ENCODE measurements at places on chromosomes 1 and 21.

- no peak for ATAC-seq
Measured at GRCh38 chr1:24961961-24962861, 32.1 kb upstream of the RUNX3 start.

- no peak for ATAC-seq
Measured at GRCh38 chr1:6591222-6591621, 11.4 kb downstream of the ZBTB48 start.

DNA sequence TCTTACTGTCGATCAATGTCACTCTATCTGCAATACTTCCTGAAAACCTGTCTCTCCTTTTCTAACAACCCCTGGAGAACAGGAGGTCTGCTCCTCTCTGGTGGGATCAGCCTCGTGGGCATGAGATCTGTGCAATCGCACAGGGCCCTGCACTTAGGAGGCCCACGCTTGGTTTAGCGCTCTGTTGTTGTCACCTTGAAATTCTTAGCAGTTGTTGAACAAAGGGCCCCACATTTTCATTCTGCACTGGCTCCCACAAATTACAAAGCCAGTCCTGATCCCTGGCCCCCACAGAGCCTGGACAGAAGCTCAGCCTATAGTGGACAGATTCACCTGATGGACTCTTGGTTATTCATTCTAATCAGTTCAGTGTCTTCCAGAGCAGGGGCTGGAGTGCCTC, 18.6 kb downstream of the SPOCD1 start:
- no peak for ATAC-seq

- no peak for ATAC-seq
Measured at GRCh38 chr1:230641900-230642262, 400 bp upstream of the COG2 start.

DNA sequence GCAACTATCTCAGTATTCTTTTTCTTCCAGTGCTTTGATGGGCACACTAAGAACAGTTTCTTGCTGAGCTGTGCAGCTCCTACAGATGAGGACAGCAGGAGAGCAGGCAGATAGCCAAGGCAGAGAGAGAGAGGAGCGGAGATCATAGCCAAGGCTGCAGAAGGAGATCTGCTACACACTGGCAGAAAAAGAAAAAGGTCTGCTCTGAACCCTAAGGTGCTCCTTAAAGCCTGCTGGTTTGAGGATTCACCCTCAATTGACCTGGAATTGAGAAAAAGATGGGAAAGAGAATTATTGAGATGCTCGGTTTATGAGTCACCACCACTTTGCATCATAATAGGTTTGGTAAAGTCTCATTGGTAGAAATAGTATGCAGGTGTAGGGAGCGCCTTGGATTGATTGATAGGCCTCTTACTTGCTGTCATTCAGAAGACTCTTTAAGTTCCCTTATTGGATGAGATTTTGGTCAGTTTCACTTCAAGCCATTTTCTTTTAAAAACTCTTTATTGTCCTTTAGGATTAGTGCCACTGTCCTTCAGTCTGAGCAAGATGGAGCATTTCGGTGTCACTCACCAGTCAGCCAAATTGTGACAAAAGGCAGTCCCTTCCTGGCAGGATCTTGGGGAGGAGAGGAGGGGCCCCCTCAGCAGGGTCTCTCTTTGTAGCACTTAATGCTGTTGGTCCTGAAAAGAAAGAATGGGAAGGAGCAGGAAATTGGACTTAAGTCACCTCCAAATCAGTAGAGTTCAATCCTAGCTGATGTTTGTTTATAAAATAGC, 685.0 kb downstream of the ADGRL2 start:
- ATAC-seq, result peak; percentile 48

DNA sequence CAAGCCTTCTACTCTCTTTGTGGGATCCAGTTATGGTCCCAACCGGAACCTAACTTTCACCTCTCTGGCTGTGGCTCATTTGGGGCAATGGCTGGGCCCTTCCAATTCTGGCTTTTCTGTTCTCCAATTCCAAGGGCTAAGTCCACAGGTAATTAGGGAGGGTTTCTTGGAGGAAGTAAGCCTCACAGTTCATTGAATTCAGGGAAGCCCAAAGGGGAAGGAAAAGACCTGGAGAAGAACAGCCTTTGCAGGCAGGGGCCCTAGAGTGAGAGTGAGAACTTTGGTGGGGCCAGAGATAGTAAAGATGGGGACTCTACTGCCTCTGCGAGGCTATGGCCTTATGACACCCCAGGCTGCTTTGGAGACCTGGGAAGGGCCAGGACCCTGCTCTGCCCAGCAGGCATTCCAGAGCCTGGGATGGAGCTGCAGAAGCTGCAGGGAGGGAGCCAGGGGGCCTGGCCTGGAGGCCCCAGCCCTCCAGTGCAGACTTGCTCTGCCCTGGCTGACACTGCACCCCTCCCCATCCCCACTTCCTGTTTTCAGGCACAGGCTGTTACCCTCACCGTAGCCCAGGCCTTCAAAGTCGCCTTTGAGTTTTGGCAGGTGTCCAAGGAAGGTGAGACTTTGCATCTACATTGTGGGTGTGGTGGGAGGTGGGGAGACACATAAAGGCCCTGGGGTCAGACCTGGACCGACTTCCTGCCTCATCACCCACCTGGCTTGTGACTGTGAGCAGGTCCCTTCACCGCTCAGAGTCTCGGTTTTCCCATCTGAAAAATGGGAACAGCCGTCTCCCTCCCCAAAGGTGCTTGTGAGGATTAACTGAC, 18.9 kb downstream of the LDLRAP1 start:
- ATAC-seq, result no peak

GRCh38 chr1:96721416-96722160, at the start of gene PTBP2:
Gene PTBP2 (plus strand): TSS chr1:96721784. CDS start chr1:96721865, 81 bp downstream.
- ATAC-seq, result peak; percentile 93

DNA sequence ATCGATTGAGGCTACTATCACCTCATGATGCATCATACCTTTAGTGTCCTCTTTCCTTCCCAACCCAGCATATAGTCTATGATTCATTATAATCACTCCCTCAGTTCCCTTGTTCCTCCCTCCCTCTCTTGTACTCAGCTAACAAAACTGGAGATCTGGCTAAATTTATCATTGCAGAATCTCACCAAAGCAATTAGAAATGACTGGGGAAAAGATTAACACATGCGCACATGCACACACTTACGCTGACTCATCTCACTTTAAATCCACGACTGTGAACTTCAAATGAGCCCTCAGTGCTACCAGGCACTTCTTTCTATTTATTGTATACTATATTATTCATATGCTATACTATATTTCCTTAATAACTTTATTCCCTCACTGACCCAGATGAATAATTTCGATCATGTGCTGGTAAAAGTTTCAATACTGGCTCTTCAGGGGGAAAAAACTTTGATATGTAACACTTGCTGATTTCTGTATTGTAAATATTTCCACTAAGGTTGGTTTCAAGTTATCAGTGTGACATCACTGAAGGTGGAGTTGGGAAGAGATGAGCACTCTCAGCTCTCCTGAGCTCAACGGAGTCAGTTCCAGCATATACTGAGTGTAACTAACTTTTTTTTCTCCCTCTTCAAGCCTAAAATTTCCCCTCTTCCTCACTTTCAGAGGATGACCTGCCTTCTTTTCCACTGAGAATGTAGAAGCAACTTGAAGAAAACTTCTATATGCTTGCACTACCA, 613.7 kb upstream of the B3GALT2 start:
- ATAC-seq, result no peak

DNA sequence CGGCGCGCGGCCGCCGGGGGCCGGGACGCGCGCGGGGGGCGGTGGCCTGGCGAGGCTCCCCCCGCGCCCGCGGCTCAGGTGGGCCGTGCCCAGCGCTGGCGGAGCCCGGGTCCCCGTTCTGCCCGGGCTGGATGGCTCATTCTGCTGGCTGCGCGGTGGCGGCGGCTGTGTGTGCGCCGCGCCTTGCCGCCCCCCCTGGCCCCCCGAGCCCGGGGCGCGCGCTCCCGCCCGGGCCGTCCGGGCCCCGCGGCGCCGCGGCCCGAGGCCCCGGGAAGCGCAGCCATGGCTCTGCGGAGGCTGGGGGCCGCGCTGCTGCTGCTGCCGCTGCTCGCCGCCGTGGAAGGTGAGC, at the start of gene EPHB2:
EPHB2 (plus strand) TSS at position 139 of the 349 bp plus-strand sequence; CDS start at position 283, 144 bp downstream.
- peak; percentile 85 for ATAC-seq

GRCh38 chr1:203103216-203103615, 17.4 kb upstream of the MYOG start:
- ATAC-seq, result no peak

DNA sequence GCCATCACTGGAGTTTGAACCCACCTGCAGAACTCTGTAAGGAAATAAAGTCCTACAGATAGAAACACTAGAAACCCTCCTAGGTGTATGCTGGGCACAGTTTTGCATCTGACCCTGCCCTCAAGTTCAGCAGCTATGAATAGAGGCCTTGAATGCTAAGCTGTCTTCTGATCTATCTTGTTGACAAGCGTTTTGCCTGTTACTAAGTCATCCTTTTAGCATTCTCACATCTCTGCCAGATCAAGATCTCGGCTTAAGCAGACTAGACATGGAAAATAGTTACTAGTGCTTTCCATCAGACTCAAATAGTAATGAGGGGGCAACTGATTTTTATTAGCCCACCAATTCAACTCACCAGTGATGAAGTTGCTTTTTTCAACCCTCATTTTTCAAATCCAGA, 10.5 kb downstream of the TBX15 start:
- no peak for ATAC-seq

DNA sequence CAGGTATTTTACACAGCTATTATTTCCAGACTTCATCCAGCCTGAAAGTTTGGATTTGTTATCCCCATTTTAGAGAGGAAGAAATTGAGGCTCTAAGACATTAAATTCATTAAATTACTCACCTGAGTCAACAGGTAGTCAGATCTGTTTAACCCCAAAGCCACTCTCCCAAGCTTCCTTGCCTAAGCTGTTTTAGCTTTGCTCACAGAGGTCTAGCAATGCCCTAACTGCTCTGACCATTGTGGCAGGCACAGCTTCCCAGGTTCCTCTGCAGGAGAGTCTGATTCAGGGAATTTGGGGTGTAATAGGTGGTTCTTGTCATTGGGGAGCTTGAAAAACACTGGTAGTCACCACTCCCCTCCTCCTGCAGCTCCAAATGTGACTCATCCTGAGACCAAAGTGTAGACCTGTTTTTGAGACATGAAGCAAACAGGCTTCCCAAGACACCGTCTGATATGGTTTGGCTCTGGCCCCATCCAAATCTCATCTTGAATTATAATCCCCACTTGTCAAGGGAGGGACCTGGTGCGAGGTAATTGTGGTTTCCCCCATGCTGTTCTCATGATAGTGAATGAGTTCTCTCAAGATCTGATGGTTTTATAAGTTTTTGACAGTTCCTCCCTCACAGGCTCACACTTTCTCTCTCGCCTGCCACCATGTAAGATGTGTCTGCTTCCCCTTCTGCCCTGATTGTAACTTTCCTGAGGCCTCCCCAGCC, 142.8 kb upstream of the DNAH14 start:
- no peak for ATAC-seq

GRCh38 chr1:66413136-66413837, 120.7 kb upstream of the SGIP1 start:
- no peak for ATAC-seq

DNA sequence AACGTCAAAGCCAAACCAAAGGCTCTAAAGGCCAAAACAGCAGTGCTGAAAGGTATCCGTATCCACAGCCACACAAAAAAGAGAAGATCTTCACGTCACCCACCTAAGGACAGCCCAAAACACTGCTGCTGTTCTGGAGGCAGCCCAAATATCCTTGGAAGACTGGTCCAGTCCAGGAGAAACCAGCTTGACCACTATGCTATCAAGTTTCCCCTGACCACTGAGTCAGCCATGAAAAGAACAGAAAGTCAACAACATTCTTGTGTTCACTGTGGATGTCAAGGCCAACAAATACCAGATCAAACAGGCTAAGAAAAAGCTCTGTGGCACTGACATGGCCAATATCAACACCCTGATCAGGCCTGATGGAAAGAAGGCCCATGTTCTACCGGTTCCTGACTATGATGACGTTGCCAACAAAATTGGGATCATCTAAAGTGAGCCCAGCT, 32.1 kb downstream of the ARID4B start:
- ATAC-seq, result no peak

GRCh38 chr1:192418552-192419285, 101.9 kb downstream of the RGS21 start:
- no peak for ATAC-seq

- no peak for ATAC-seq
Measured at GRCh38 chr21:45877821-45878469, 103.6 kb upstream of the COL6A1 start.

DNA sequence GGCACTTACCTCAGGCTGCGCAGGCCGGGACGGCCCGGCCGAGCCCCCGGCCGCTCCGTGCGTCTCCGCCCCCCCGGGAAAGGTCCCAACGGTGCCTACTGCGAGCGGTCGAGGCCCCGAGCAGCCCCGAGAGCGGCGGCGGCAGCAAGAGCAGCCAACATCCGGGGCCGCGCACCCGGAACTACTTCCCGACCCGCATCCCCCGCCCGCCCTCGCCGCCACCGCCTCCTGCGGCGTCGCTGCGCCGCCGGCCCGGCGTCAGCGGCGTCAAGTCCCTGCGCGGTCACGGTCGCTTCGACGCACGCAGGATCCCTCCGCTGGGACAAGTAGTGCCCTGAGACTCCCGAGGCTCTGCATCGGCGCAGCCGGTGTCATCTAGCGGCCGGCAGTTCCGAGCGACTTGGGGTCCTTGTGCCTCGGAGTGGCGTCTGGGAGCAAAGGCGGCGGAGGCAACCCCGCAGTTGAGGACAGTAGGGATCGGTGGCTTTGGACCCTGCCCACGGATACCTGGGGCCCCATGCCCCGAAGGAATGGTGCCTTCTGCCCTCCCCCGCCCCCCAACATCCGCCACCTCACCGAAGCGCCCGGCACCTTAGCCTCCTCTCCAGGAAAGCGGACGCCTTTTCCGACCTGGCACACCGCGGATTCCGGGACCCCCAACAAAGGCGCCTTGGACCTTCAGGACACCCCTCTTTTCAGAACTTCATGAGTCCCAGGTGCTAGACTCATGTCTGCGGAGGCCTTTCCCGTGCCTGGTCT, at the start of gene FOXJ3:
FOXJ3 (minus strand) TSS at position 186 of the 759 bp plus-strand sequence. CDS start 24,142 bp downstream, outside the sequence.
- ATAC-seq, result peak; percentile 97

- ATAC-seq, result no peak
Measured at GRCh38 chr1:83511146-83511726, 487.7 kb downstream of the TTLL7 start.

GRCh38 chr21:38389896-38390295, 108.4 kb downstream of the ERG start:
- ATAC-seq, result no peak

DNA sequence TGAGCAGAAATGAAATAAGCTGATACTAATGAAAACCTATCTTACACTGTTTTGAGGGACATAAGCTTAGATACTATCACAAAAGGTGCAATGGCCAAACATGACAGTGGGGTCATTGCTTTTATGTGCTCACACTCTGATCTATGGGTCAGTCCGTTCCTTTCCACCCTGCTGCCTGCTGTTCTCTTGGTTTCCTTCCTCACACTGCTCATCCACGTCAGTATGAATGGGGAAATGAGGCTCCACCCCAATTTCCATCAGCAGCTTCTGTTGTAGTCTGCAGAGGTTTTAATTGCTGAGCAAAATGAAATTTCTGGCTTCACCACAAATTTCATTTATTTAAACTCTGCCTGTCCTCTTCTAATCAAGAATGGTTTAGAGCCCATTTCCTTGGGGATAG, 155.2 kb downstream of the GABPA start:
- peak; percentile 46 for ATAC-seq

- no peak for ATAC-seq
Measured at GRCh38 chr1:183374825-183375224, 43.4 kb downstream of the NMNAT2 start.

Data from gastroesophageal sphincter (tissue), 4 donors.